ENCODE measurements at places on chromosomes 11 and 22.

DNA sequence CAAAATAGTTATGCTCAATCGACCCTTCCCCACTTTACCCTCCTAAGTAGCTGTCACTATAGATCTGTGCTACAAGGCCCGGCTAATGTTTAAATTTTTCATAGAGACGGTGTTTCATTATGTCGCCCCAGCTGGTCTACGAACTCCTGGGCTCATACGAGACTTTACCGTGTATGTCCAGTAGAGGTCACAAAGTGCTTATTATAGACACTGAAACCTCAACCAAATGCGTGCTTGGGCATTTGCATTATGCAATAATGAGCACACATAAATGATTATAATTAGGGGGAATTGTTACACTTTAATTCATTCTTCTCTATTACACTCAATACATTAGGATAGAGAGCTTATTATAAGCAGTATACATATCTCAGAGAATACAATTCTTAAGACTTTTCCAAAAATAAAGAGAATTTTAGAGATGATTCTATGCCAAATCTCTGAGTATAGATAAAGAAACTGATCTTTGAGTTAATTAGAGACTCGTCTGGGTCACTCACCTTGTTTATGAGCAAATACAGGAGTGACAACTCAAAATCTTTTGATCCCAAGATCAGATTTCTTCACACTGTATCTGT, 12.5 kb upstream of the MRPL16 start:
- no peak for DNase-seq

GRCh38 chr22:19846620-19847344, 7.9 kb downstream of the GNB1L start:
- no peak for DNase-seq

- DNase-seq, result no peak
Observed at GRCh38 chr22:38097557-38098409, 12.7 kb downstream of the BAIAP2L2 start.

DNA sequence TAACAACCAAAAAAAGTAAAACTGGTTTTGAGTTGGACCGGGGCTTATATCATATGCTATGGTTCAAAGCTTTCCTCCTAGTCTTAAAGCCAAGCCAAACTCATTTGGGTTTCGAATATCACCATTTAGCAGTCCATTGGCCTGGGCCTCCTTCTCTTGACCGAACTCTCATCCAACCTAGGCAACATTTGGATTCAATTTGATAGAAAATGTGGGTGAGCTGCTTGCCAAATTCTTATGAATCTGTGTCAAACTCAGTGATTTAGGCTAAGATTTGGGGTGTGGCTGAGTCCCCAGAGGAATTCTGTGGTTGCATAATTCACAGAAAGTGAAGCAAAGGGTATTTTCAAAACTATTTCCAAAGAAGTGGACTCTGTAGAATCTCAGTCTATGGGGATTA, 83.7 kb downstream of the BLID start:
- DNase-seq, result no peak

DNA sequence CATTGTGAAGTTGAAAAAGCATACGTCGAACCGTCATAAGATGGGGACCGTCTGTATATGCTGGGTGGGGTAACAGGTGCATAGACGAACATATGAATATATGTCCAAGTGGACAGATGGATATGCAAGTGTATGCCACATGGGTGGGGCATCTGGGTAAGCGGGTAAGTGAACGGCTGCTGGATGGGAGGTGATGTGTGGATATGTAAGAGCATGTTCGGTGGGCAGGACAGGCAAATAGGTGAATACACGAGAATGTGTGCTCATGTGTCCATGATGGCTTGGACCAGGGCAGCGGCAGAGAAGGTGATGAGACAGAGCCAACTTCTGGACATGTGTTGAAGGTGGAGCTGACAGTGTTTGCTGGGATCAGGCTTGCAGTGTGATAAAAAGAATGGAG, 12.0 kb downstream of the IFITM10 start:
- DNase-seq, result no peak

- peak; percentile 42 for DNase-seq
Observed at GRCh38 chr22:39144101-39144767, 8.2 kb downstream of the CBX7 start.

GRCh38 chr11:103530257-103530656, 421.0 kb downstream of the DYNC2H1 start:
- DNase-seq, result no peak

GRCh38 chr11:2599561-2600189, 100.1 kb downstream of the KCNQ1OT1 start:
- no peak for DNase-seq

DNA sequence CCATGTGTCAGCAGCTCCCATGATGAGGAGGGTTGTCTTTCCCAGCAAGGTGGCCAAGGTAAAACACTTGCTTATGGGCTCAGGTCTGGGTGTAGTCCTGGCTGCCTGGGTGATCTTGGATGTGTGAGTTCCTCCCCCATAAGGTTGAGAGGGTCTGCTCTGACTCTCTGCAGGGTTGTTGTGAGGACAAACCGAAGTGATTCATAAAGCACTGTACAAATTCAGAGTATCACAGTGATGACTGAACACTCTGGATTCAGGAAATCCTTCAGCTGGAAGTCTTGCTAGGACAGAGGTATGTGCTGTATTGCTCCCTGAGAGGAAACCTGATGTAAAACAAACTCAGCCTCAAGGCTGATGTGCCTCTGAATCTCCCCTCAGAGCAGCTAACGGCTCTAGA, 220.9 kb upstream of the PITPNB start:
- DNase-seq, result no peak

DNA sequence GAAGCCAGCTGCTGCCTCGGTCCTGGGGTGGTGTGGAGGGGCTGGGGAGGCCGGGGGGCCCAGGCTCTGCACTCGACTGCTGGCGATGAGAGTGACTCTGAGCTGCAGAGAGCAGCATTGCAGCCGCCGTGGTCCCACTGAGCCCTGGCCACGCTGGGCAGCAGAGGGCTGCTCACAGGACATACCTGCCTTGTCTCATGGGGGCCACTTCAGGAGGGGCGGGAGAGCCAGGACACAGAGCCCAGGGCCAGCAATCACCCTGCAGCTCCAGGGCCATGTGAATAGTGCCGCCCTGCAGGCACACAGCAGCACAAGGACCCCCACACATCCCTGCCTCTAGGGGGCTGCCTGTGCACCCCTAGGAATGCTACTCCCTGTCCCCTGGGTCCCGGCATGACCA, 147.0 kb downstream of the CRYBB2 start:
- no peak for DNase-seq

GRCh38 chr22:22040472-22040871, 57.9 kb upstream of the TOP3B start:
- no peak for DNase-seq

DNA sequence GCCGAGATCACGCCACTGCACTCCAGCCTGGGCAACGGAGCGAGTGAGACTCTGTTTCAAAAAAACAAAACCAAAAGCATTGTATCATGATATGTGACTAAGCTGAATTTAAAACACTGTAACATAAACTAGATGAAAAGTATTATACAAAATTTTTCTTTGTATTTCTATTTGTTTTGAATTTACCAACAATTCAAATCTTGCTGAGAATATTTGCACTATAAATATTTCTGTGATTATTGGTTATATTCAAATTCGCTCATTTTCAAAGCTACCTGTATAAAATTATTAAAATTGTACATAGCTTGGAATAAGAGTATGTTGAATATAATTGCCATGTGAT, 101.9 kb upstream of the SERPIND1 start:
- no peak for DNase-seq

DNA sequence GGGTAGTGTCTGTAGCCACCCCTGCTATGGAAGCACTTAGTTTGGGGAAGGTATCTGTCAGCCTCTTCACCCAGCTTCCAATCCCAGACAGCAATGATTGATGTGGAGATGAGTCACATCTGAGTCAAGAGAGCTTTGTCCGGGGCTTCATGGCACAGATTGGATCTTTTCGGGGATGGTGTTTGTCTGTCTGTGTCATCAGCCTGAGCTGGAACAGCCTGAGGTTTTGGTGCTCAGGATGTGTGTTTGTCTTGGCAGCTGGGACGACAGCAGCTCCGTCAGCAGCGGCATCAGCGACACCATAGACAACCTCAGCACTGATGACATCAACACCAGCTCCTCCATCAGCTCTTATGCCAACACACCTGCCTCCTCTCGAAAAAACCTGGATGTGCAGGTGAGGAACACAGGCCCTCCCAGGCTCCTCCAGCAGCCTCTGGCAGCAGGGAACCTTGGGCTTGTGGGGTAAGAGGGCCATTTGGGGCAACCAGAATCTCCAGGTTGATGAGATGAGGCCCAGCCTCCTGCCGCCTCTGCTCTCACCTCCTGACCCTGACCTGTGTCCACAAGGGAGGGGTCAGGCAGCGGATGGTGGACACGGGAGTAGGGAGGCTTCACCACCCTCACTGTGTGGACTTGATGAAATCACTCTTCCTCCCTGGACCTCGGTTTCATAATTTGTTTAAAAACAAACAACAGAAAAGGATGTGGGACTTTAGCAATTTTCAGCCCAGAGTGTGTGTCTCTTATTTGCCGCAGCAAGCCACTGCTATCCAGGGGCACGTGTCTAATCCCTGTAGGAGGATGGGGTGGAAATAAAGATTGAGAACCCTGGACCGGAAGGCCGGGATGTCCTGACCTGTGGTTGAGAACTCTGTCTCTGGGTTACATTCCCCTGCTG, 124.3 kb downstream of the DBX1 start:
- no peak for DNase-seq

DNA sequence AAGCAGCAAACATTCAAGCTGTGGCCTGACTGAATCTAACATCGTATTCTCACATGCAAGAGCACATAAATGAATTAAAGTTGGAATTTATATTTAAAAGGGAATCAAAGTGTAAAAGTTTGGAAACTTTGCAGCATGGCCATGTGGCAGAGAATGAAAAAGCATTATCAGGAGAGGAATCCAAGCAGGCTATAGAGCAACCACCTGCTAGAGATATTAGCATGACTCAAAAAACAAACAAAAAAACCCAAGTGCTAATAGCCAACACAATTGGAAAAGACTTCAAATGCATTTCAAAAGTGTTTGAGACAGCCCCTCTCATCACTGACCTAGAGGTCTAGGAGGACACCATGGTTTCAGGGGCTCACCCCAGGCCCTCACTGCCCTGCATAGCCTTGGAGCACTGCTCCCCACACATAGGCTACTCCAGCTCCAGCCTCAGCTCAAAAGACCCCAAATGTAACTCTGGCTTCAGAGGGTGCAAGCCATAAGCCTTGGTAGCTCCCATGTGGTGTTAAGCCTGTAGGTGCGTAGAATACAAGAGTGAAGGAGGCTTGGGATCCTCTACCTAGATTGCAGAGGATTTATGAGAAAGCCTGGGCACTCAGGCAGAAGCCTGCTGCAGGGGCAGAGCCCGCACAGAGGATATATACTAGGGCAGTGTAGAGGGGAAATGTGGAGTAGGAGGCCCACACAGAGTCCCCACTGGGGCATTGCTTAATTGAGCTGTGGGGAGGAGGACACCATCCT, 1.7 kb upstream of the KRTAP5-7 start:
- no peak for DNase-seq

GRCh38 chr11:65042891-65043290, 1.9 kb downstream of the SAC3D1 start:
- no peak for DNase-seq

DNA sequence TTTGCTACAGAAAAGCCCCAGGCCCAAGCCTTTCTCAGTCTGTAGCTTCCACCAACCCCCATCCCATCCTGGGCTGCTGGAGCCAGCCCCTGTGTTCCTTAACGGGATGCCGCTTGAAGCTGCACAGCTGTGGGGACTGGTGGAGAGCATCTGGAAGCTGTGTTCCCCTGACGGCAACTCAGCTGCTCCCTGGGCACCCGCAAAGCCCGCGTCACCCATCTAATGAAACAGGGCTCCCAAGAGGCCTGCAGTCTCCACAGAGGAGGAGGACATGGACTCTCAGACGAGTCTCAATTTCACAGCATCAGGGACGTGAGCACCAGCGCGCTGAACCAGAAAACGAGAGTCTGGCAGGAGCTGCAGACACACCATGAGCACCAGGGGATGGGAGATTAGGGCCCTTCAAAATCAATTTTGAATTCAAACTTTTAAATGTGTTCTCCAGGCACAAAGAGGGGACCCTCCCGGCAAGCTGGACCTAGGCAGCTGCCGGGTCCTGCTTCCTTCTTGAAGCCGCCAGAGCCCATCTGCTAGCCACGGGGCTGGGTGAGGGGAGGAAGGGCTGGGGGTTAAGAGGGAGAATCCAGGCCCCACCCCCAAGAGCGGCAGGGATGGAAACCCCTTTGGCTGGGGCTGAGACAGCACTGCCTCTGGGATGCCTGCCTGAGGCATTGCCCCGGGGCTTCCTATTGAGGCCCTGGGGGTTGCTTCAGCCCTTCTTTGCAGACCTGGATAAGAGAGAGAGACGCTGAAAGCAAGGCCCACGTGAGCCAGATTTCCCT, 21.0 kb downstream of the LMO1 start:
- DNase-seq, result no peak

DNA sequence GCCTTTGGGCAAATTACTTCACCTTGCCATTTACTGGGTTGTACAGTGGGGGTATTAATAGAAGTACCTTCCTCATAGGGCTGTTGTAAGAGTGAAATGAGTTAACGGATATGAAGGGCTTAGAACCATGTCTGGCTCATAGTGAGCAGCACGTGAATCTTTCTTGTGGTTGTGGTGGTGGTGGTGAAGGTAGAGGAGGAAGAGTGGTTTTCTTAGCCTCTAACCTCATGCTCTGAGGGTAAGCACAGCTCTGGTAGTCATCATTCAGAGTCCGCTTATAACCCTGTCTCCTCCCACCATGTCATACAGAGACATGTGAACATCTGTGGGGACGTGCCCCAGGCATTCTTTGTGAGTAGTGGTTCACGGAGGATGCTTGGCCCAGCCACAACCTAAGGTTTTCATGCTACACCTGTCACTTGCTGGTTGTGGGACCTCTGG, 43.6 kb downstream of the TEAD1 start:
- peak; percentile 10 for DNase-seq

GRCh38 chr22:45426387-45426786, 12.9 kb downstream of the RIBC2 start:
- DNase-seq, result no peak

Data from stimulated activated CD8-positive, alpha-beta memory T cell treated with anti-CD3 and anti-CD28 coated beads, Interleukin-4, amount 100 ng/mL, for 24 hours (primary cell).